ENCODE measurements at places on chromosomes 1 and 21. TPM values are rescaled to one million over a fixed set of nuclear protein-coding genes. Genes with fewer than 3 reads are reported as not detected.

HHIPL2 gene
- total RNA-seq = 0.59 TPM

HSPA6 gene
- 1.3 TPM for total RNA-seq

CHRNB2 gene
- 0.73 TPM for total RNA-seq

DNA sequence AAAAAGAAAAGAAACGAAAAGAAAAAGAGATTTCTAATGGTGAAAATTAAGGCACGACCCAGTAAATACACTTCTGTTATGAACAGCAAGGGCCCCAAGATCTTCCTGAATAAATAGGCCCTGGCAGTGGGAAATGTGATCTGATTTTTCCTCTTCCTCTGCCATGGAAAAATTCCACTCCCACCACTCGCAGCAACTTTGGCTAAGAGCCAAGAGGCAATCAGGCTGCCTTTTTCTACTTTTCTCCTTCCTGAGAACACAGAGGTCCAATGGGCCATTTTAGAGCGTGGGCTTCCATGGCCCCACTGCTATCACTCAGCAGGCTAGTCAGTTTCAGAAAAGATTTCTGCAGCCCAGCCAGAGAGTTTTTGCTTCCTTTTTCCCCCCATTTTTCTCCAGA is 33.7 kb upstream of the AK4 start:
- DNase-seq = no peak

- no peak for DNase-seq
Observed at GRCh38 chr1:168772428-168773060, 43.5 kb upstream of the DPT start.

DNA sequence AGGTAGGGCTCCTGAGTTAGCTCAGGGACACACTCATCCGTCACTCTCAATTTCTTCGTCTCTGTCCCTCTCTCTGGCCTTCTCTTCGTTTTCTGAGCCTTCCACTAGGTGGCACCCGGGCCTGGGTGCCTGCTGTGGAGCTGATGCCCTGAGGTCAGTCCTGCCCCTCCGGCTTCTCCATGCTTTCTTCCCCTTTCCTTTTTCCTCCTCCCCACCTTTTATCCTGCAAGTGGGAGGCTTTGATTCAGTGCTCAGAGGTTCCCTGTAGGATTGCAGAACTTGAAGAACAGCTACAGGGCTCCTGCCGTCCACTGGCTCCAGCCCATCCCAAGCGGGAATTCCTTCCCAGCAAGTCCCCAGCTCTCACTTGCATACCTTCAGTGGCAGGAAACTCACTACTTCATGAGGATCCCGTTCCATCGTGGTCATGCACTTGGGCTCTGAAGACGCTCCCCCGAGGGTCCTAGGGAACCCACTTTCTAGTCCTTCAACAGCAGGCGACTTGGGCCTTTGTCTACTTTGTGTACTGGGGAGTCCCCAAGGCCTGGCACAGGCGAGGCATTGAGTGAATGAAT is 45.6 kb downstream of the SRRM1 start:
- peak; percentile 48 for DNase-seq

DNA sequence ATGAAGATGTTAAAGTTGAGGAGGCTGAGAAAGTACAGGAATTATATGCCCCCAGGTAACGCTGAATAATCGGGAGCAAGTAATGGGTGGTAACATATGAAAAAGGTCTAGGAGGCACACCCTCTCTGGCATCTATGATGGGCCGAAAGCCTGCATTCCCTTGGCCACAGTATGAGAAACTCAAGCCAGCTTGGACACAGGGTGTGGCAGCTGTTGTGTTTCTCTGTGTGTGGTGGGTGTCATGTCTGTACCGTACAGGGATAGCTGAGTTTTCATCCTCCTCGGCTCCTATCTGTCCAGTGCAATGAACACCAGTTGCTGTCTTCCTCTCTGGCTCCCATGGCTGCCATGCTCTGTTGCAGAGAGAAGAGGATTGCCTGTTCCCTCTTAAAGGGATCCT is 32.9 kb downstream of the NBPF3 start:
- no peak for DNase-seq
